Right hindlimb (tissue), 1 donor: ENCODE measurements at places on chromosomes 7 and 10.

DNA sequence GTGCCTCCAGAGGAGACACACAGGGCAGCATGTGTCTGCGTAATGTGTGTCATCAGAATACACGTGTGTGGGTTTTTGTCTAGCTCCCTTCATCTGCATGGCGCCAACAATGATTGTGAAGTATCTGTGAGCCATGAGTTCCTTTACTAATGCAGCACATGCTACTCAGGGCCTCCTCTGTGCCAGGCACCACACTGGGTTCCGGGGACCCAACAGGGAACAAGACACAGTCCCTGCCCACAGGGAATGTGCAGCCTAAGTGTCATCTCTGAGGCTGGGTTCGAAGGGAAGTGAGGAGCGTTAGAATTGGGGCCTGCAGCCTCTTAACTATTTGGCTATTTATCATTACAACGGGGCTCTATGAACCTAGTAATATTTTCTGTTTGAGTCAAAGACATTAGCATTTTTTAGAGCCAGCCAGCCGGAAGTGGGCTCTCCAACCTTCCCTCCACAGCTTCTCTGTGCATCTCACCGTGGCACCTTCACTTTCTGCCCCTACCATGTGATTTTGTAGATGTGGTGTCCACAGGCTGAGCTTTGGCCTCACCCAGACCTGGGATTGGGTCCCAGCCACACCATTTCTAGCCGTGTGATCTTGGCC is 43.9 kb upstream of the SRGN start:
- DNase-seq = no peak

DNA sequence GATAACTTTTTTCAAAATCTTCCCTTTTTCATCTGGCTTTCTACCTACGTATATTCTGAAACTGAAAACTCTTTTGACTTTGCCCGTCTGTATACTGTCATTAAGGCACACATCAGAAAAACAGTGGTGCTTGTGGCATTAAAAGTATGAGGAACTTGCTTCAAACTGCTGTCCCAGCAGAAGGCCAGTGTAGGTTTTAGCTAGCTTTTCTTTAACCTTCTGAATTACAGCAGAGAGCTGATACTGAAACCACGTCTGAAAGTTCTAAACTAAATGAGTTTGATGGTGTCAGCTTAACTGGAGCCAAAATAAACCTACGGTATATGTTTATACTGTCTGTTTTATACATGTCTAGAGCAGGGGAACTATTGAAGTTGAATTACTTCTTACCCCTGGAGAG is 283.4 kb downstream of the TFEC start:
- DNase-seq = no peak

DNA sequence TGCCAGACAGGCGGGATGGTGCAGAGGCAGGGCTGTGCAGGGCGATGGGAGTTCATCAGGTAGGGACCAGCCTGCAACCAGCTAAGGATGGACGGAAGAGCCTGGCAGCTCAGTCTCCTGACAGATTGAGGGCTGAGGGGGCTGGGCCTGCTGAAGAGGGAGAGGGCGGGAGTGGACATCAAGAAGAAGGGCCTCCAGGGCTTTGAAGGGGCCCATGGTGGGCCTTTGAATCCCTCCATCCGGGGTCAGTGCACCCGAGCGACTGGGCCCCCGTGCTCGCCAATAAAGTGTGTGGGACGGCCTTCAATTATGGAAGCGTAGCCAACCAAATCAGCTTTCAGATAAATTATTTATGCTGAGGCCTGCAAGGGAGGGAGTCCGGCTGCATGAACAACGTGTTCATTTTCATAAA is 431.2 kb downstream of the RPS24 start:
- no peak for DNase-seq

DNA sequence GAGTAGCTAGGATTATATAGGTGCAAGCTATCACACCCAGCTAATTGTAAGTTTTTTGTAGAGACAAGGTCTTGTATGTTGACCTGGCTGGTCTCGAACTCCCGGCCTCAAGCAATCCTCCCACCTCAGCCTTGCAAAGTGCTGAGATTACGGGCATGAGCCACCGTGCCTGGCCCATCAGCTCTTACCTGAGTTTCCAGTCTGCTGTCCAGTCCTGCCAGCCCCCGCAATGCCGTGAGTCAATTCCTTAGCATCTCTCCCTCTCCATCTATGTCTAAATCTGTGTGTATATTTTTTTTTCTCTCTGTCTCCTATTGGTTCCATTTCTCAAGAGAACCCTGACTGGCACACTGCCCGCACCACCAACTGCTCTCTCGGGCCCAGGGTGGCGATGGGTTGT is 127.6 kb downstream of the ACTR3B start:
- no peak for DNase-seq

- DNase-seq = peak; percentile 32
These were observed 51.6 kb downstream of the SMKR1 start for GRCh38 chr7:129553899-129554461.

GRCh38 chr7:70016044-70016770 is 417.9 kb downstream of the AUTS2 start:
- no peak for DNase-seq

DNA sequence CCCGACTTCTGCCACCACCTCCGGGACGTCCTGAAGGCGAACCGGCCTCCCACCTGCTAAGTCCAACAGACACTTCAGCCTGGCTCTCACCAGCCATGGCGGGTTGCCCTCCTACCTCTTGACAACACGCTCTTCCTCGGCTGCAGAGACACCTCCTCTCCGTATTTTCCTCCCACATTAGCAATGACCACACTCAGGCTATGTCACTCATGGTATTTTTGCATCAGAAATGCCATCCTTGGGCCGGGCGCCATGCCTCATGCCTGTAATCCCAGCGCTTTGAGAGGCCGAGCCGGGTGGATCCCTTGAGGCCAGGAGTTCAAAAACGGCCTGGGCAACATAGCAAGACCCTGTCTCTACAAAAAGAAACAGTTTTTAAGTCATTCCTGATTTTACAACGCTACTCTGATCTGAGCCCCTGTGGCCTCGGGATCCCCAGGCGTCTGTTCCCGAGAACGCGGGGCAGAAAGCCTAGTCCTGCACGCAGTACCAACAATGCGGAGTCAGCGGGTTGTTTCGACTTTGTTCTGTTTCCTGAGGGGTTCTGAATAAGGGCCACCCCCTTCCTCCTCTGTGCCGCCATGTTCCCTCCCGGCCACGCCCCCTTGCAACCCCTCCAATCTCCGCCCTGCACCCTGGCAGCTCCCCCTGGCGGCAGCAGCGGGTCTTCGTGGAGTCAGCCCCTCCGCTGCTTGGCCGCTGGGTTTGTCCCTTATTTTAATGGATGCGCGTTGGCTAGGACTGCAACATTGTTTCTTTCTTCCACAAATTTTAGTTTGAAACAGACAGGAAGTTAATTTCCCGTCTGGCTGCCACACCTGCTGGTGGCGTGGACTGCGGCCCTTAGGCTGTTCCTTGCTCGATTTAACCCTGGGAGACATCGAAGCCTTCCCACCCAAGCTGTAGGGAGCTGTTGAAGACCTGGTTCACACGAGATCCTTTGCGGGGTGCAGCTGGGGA is 9.7 kb upstream of the ZFAND2A start:
- DNase-seq = peak; percentile 64

DNA sequence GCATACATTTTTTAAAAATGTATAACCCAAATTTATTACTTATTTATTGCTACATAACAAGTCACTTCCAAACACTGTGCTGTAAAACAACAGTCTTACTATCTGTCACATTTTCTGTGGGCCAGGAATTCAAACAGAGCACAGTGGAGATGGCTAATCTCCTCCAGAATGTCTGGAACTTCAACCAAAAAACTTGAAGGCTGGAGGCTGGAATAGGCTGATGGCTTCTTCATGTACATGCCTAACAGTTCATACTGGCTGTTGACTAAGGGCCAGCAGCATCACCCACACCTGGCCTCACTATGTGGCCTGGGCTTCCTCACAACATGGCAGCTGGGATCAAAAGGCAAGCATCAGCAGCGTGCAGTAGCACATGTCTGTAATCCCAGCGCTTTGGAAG is 92.4 kb upstream of the KMT2E start:
- DNase-seq = no peak

DNA sequence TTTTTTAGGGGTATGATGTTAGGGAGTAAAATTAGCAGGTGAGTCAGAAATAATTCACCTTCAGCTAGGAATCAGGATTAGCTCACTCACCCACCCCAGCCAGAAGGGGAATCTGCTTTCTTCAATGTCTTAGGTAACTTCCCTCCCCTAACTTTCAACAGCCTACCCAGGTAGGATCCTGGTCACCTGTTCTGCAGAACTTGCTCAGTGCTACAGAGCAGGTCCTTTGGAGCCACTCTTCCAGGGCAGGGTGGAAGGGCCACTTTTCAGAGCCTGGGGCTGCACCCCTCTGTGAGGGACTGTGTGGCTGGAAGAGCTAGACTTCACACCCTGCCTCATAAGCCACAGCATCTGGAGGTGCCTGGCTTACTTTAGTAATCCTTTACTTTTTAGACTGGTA is 58.1 kb downstream of the SHH start:
- DNase-seq = no peak

DNA sequence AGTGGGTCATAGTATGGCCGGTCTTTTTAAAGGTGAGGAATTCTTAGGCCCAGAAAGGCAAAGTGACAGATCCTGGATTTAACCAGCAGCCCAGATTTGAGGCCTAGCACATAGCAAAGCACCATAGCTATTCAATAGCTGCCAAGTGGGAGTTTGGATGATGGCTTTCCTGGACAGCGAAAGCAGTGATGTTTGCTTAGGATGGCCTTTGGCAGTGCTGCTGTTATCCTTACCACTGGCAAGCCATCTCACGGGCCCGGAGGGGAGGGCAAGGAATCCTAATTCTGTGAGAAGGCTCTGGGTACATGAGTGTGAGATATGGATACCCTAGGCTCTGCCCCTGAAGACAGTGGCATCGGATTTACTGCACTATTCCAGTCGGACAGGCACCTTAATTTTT is 50.4 kb downstream of the TCF7L2 start:
- DNase-seq = no peak

- DNase-seq = no peak
These were observed 103.8 kb upstream of the CCNY start for GRCh38 chr10:35232527-35232926.

DNA sequence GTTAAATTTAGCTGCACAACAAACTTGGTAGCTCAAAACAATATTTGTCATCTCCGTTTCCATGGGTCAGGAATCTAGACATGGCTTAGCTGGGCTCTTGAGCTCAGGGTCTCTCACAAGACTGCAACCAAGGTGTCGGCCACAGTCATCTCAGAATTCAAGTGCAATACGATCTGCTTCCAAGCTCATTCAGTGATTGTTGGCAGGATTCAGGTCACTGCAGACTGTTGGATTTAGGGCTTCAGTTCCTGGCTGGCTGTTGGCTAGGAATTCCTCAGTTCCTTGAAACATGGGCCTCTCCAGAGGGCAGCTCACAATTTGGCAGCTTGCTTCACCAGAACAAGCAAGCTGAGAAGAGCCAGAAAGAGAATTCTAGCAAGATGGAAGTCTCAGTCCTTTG is 17.5 kb upstream of the CHST3 start:
- DNase-seq = no peak

DNA sequence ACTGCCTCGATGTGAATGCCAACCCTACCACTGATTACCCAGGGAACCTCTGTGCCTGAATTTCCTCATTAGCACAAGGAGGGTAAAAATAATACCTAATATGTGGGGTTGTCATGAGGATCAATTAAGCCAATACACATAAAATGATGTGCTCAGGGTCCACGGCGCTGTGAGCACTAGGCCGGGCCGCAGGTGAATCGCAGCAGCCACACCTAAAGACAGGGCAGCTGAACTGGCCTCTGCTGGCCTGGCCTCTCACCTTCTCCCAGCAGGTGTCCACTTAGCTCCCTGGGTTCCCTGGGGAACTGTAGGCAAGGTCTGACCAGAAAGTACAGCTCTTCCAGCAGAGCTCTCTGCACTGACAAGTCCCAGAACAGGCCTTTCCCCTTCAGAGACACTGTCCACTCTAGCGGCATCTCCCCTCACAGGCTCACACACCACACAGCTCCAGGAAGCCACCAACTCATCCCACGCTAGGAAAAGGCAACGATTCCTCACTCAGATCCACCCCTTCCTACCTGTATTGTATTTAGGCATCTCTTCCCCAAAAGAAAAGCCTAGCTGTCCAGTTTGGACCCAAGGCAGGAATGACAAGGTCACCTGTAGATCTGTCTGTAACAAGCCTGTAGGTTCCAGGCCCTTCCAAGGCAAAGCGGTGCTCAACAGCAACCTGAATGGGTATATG is 273.1 kb downstream of the USP6NL start:
- DNase-seq = no peak

DNA sequence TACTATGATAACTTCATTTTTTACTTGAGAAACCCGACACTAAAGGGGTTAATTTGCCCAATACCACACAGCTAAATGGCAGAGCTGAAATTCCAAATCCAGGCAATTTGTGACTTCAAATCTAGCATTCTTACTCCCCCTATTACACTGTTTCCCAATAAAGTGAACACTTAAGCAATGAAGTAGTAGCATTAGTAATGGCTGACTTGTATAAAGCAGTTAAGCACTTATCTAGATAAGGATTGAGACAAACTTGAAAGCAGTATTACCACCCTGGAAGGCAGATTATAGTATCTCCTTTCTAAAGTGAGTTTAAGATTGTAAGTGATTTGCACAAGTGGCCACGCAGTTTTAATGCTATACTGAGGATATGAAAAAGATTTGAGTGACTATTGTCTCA is 39.3 kb downstream of the WASL start:
- DNase-seq = no peak

- DNase-seq = no peak
These were observed 3.4 kb downstream of the HIPK2 start for GRCh38 chr7:139774376-139774775.

GRCh38 chr7:96236198-96237039 is 85.5 kb downstream of the SLC25A13 start:
- peak; percentile 76 for DNase-seq
